ENCODE measurements at places on chromosomes 3 and 15. TPM values are rescaled to one million over a fixed set of nuclear protein-coding genes. Genes with fewer than 3 reads are reported as not detected.

Gene NTRK3
- total RNA-seq = under 0.01 TPM

Gene GOLGA8T
- not detected for total RNA-seq

Gene IQCH
- 7.0 TPM for total RNA-seq

Gene ZNF660
- total RNA-seq = 1.7 TPM

Gene GNAI2
- 226 TPM for total RNA-seq

Gene HESX1
- total RNA-seq = 1.4 TPM

Gene PATL2
- total RNA-seq = 0.62 TPM

Gene THSD4
- 63.7 TPM for total RNA-seq

Gene CYP8B1
- not detected for total RNA-seq

Gene A4GNT
- total RNA-seq = not detected

Gene COL6A5
- total RNA-seq = under 0.01 TPM

Gene ACKR2
- total RNA-seq = 0.37 TPM

Gene CDHR4
- 0.12 TPM for total RNA-seq

Gene CLDN18
- 0.12 TPM for total RNA-seq

Gene PAK6
- total RNA-seq = under 0.01 TPM

Gene LAMB2
- total RNA-seq = 640 TPM

Gene GDPGP1
- 3.0 TPM for total RNA-seq

Gene RARRES1
- 26.2 TPM for total RNA-seq

Gene CSTA
- total RNA-seq = 1.1 TPM

Gene RTP1
- total RNA-seq = not detected

Gene SLC27A2
- total RNA-seq = 0.22 TPM

Gene THPO
- 0.66 TPM for total RNA-seq

Gene RNF13
- total RNA-seq = 60.5 TPM

Gene TMF1
- total RNA-seq = 55.4 TPM

Gene LYZL4
- total RNA-seq = not detected

Gene WDR93
- under 0.01 TPM for total RNA-seq

Gene MESP2
- total RNA-seq = 0.75 TPM

Gene CACNA1D
- 0.33 TPM for total RNA-seq

Gene PPP1R14D
- not detected for total RNA-seq

Gene CADM2
- total RNA-seq = not detected

Gene ISG20
- total RNA-seq = 4.2 TPM

Gene ATP10A
- 0.66 TPM for total RNA-seq

Gene NDN
- total RNA-seq = 59.1 TPM

Gene CPA3
- total RNA-seq = not detected

Gene ACAN
- total RNA-seq = 3.0 TPM

Gene BNC1
- total RNA-seq = 11.3 TPM

Gene GOLGA8G
- total RNA-seq = not detected

Gene ADAMTS7
- total RNA-seq = 1.2 TPM

Gene PCLAF
- 44.9 TPM for total RNA-seq

Gene RASGRF1
- total RNA-seq = under 0.01 TPM

Gene PLA1A
- 0.25 TPM for total RNA-seq
